Cortex of kidney (tissue), 1 donor: ENCODE measurements at places on chromosomes 1 and 21.

DNA sequence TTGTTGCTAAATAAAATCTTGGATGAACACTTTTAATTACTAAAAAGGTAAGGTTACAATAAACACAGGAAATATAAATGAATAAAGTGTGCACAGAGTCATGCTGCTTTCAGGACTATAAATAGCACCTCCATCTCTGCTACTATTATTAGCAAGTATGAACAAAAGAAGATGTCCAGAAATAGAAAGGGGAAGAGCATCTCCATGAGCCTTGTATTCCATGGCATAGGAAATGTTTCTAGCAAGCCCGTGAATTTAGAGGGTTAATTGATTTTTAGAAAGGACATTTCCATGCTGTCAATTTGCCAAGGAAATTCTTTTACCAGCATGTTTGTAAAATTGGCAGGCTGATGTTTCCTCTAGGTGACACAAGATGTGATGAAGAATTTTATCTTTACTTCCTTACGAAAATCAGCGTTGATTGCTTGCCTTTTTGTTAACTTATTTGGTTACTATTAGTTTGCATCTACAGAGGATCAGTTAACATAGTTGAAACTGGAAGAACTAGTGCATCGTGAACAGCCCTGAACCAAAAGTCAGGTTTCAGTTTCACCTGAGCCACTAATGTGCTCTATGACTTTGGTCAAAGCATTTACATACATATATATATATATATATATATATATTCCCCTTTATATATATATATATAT, 45.3 kb downstream of the NR5A2 start:
- no peak for DNase-seq

GRCh38 chr1:8671306-8671917, 146.0 kb downstream of the RERE start:
- no peak for DNase-seq

DNA sequence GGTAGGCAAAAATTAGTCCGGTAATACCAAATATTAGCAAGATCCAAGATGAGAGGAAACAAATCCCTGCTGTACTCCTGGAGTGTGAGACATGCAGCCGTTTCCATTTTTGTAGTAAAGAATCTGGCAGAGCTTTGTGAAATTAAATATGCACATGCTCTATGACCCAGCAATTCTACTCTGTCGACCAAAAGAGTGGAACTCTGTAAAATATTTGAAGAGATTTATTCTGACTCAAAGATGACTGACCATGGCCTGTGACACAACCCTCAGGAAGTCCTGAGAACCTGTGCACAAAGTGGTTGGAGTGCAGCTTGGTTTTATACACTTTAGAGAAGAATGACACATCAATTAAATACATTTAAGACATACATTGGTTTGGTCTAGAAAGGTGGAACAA, 16.2 kb downstream of the HAX1 start:
- no peak for DNase-seq

GRCh38 chr1:40034869-40035268, 5.7 kb upstream of the CAP1 start:
- no peak for DNase-seq

DNA sequence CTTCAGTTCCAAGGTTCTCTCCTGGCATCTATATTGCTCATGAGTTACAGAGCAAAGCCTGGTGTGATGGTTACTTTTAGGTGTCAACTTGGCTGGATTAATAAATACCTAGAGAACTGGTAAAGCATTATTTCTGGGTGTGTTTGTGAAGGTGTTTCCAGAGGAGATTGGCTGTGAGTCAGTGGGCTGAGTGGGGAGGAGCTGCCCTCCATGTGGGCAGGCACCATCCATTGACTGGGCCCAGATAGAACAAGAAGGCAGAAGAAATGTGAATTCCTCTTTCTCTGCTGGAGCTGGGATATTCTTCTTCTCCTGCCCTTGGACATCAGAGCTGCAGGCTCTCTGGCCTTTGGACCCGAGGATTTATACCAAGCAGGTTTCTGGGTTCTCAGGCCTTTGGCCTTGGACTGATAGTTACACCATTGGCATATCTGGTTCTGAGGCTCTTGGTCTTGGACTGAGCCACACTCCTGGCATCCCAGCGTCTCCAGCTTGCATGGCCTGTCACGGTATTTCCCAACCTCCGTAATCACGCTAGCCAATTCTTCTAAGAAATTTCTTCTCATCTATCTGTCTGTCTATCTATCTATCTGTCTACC, 44.5 kb downstream of the B3GALT5 start:
- DNase-seq: no peak

GRCh38 chr1:161719325-161719611, 2.1 kb upstream of the FCRLB start:
- no peak for DNase-seq

DNA sequence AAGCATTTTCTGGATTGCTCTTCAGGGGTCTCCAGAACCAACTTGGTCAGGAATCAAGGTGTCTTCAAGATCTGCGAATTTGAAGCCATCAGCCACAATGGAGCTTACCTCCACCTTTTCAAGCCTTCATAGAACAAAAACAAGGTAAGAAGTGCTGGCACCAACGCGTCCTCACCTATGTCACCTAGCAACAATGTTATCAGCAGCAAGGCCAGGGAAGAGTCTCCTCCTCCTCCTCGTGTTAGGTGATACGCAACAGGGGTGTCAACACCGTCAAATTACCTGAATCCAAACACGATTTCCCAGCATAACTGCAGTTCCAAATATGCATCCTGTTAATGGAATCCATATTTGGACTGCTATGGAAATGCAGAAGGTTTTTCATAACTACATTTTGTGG, 4.1 kb upstream of the TIAM1 start:
- DNase-seq: no peak

GRCh38 chr1:220747437-220748088, 559 bp upstream of the MTARC2 start:
- no peak for DNase-seq

- DNase-seq: no peak
Observed at GRCh38 chr1:215667761-215668160, 100.7 kb downstream of the KCTD3 start.

DNA sequence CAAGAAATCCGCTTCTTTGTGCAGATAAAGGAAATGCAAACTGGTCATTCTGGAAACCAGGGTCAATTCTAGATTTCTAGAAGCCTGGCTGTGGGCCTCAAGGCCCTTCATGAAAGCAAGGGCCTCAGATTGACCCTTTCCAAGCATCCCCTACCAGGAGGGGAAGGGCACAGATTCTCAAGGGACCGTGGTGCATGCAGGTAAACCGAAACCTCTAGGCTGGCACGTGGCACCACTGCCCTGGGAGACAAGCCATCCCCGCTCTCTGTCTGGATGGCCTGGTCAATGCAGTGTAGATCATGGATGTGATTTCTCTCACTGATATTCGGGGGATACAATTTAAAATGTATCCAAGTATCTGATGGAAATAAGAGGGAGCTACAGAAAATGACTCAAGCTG, 69.4 kb downstream of the TOMM20 start:
- DNase-seq: no peak

- no peak for DNase-seq
Observed at GRCh38 chr1:36023098-36023769, 60.7 kb upstream of the TEKT2 start.

- no peak for DNase-seq
Observed at GRCh38 chr1:59272507-59272906, 24.4 kb upstream of the FGGY start.

DNA sequence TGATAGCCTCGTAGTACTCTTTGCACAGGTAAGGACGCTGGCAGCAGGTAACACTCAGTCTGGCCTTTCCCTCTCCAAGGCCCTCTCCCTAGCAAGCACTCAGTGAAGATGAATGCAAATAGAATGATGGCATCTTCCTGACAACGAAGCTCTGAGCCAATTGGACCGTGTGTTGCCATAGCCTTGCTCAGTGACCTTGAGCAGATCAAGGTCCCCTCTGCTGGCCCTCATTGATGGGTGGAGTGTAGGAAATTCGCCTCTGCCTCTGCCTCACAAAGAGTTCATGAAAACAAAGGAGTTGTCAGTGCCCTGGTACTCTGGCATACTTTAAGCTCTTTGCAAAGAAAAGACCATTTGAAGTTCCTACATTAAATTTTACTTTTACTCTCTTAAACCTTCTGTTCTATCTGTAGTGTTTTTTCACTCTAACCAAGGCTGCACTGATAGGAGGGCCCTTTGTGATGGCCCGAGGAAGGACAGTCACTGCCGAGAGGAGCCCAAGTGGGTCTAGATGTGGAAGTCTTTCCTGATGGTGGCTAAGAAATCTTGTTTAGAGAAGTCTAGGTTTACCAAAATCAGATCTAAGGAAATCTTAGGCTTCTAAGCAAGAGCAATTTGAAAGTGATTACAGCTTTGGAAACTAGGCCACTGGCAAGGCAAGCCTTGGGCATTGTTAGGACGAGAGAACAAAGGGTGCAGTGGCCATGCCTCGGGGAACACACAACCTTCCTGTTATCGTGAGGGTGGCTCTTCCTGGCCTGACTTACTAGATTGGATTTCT, 38.2 kb downstream of the SMYD2 start:
- no peak for DNase-seq

DNA sequence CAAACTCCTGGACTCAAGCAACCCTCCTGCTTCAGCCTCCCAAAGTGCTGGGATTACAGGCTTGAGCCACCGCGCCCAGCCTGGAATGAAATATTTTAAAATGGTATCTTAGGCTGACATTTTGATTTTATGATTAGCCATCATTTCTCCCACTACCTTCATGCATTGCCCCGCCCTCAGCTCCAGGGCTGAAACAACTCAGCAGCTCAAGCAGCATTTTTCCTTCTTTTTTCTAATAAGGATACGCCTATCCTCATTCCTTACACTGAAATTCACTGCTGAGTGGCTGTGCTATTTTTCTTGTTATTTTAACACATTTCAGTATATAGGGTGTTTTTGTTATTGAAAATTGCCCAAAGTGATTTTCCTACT, 56.8 kb upstream of the HTR1D start:
- no peak for DNase-seq

GRCh38 chr21:39366563-39366962, 17.7 kb upstream of the HMGN1 start:
- no peak for DNase-seq

GRCh38 chr1:153545067-153546055, at the start of gene S100A4:
S100A4 (minus strand) TSS chr1:153545806; CDS start chr1:153544794, 1,012 bp downstream.
- DNase-seq: no peak

- DNase-seq: no peak
Observed at GRCh38 chr1:182614796-182615454, 10.7 kb upstream of the RGS16 start.

DNA sequence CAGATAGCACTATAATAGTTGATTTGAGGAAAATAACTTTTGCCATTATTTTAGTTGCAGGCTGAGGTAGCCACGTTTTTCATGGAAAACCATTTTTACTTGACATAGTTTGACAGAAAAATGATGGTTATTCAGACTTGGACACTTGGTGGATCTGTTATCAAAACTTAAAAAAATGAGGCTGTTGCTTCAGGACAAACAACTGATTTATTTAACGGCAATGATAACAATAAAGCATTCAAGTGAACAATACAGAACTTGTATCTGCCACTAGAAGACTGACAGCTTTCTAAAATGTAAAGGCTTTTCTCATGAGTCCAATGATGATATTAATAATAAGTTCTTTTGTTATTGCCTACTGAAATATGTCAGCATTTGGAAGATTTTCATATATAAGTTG, 322.9 kb downstream of the BRINP3 start:
- no peak for DNase-seq

DNA sequence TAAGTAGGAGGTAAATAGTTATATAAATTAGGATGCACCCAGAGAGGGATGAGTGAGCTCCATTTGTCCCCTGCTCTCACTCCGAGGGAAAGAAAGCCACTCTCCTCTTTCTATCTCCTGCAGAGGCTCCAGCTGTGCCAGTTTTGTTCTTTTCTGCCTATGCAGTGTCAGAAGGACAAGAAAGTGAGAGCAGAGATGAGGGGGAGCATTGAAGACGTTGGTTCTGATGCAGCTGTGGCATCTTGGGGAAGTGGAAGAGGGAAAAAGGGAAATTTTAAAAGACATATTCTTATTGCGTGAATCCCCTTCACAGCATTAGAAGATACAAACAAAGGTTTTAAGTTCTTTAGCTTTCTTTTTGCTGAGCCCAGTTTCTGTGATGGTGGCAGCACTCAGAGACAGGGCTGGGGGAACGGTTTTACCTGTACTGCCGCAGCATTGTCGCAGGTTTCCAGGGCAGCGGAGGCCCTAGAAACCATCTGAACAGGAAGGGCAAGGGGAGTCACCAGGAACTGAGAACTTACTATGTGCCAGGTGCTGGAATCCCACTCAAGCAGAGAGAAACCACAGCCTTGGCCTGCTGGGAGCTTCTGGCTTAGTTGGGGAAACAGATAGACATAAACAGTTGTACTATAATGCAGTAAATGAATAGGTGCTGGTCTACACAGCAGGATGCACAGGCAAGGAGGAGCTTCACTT, 44.9 kb upstream of the USP24 start:
- DNase-seq: no peak

DNA sequence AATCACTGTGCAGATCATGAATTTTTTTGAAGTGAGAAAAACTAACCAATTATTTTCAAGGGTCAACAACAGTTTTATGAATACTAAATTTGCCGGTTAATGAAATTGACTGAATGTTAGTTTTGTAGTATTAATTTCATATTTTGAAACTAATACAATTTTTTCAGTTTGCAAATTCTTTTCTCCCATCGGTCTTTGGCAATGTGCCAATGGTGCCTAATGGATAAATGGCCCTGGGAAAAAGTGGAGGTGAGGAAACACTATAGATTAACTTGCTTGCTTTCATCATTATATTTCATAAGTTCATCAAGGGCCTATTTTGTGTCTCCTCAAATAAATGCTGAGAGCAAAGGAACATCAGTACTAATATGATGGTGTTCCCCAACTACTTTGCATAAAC, 4.1 kb downstream of the C1orf141 start:
- no peak for DNase-seq

GRCh38 chr1:46380508-46380907, 13.6 kb upstream of the FAAH start:
- no peak for DNase-seq

DNA sequence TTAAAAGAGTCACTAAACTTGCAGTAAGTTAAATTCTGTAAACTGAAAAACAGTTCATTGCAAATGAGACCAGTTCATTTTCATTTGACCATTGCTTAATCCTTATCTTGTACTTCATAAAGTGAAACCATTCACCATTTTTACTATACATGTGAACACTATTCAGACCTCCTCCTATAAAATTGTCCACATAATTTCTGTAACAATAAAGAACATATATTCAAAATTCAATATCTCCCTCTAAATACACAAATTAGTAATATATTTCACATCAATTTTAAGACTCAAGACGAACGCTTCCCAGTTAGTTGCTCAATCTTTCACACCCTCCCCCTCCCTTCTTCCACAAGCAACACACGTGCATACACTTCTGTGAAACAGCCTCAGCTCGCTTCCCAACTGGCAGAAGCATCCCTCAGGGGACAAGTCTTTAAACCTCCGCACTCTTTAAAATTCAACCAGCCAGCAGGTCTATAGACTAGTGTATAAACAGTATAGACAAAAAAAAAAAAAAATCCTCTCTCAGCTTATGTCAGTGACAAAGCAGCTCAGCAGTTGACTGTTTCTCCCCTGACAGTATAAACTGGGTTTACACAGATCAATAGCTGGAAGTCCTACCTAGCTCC, 99.6 kb downstream of the DENND1B start:
- DNase-seq: no peak
